Stimulated activated naive B cell treated with anti-CD40 and anti-IgM and Interleukin-4, amounts not matched to agents 10 μg/mL and 1 μg/mL and 100 μg/mL, for 72 hours (primary cell): ENCODE measurements at places on chromosomes 5 and 9.
A peak's percentile ranks its signal among the peaks of the same experiment; 100 is the strongest.

GRCh38 chr5:87129046-87129445 lies 138.6 kb upstream of the RASA1 start:
- no peak for DNase-seq
- H3K36me3 ChIP-seq, result no peaks in the 10 kb centered on the region
- H3K27ac ChIP-seq, result no peak overlapping the region
- H3K4me3 ChIP-seq, result no peak overlapping the region
- H3K27me3 ChIP-seq, result no peaks in the 10 kb centered on the region

GRCh38 chr9:35286381-35286780 lies 124.6 kb downstream of the UNC13B start:
- H3K4me3 ChIP-seq, result no peak overlapping the region
- no peak for DNase-seq
- H3K4me1 ChIP-seq, result no peaks in the 10 kb centered on the region

DNA sequence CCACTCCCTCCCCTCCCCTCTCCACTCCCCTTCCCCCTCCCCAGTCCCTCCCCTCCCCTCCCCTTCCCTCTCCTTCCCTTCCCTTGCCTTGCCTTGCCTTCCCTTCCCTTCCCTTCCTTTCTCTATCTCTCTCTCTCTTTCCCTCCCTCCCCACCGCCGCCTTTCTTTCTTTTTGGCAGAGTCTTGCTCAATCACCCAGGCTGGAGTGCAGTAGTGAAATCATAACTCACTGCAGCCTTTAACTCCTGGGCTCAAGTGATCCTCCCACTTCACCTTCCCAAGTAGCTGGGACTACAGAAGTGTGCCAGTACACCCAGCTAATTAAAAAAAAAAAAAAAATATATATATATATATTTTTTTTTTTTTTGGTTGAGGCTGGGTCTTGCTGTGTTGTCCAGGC lies 45.5 kb downstream of the IL31RA start:
- H3K4me1 ChIP-seq, result peaks cover 9% of the 10 kb centered on the region
- H3K4me3 ChIP-seq, result no peak overlapping the region
- no peak overlapping the region for H3K27ac ChIP-seq

- no peaks in the 10 kb centered on the region for H3K36me3 ChIP-seq
- H3K4me3 ChIP-seq, result no peak overlapping the region
- H3K27ac ChIP-seq, result peak overlapping the region; percentile 73
These were observed 6.1 kb upstream of the CSF2 start for GRCh38 chr5:132067451-132067850.

- no peaks in the 10 kb centered on the region for H3K4me1 ChIP-seq
- no peaks in the 10 kb centered on the region for H3K36me3 ChIP-seq
- H3K27me3 ChIP-seq, result no peaks in the 10 kb centered on the region
- H3K27ac ChIP-seq, result no peak overlapping the region
These were observed 197.9 kb downstream of the KCTD16 start for GRCh38 chr5:144368556-144368955.

DNA sequence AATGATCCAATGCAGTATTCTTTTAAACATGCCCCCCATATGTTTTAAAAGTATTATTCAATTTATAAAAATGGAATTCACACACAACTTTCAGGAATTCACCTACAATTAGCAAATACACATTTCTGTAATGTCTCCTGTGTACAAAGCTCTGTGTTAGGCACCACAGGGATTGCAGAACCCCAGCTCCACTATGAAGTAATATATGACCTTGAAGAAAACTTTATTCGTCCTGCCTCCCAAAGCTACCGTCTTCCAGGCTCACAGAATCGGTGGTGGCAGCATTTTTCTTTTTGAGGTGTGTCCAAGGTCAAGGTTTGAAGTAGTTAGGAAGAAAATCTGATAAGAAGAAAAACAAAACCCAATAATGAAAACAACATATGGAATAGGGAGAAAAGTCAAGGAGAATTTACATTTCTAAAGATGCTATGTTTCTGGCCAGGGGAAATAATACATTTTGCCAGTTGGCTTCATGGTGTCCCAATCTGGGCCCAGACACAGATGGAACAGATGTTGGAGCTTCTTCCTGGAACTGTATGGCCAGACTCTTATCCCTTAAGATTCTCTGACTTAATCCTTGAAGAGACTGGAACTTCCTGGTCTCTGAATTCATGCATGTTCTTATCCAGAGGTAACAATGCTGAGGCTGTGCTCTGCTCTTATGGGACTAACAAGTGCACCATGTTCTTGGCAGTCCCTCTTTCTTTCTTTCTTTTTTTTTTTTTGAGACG lies 22.0 kb upstream of the LVRN start:
- H3K4me3 ChIP-seq, result no peak overlapping the region
- H3K4me1 ChIP-seq, result no peaks in the 10 kb centered on the region
- peaks cover 10% of the 10 kb centered on the region for H3K27me3 ChIP-seq
- no peak for DNase-seq

DNA sequence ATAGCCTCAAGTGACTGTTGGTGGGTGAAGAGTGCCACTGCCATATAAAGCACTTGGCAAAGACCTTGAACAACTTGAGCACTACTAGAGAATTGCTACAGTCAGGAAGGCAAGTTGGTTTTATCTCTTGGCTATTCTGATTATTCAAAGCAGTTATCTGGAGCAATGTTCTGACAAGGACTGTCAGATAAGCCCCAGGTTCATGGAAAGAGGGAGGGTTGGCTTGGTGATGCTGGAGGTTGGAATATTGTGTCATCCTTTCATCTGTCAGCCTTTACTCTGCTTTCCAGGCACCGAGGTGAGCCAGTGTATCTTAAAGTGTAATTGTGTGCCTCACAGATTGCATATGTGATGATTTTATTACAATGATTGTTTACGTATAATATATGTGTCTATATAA lies 548.4 kb upstream of the ZNF608 start:
- H3K4me1 ChIP-seq, result peaks cover 22% of the 10 kb centered on the region
- no peak overlapping the region for H3K27ac ChIP-seq
- no peaks in the 10 kb centered on the region for H3K36me3 ChIP-seq
